ENCODE measurements at places on chromosomes 13 and 19.

DNA sequence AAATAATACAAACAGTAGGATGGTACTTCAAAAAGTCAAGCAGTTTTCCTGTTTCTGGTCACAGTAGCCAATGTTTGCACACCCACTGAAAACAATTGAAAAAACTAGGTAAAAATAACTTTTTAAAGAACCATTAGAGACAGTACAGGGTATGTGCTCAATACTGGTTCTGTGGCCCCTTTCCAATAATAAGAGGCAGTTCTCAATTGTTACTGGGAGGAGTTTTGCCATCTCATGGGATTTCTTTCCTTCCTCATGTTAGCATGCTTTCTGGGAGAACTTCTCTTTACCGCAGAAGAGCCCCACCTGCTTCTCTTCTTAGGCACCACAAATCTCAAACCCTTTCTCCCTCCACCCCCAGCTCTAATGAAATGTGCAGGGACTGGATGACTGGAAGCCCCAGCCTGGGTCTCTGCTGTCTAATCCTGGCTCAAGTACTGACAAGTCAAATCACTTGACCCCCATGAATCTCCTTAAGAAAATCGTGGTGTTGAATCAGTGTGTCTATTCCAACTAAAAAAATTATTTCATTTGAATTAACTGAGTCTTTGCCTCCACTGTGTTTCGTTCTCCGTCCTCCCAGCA, 14.6 kb downstream of the METTL21C start:
- DNase-seq, result no peak

GRCh38 chr13:60152904-60153303, 10.8 kb downstream of the DIAPH3 start:
- no peak for DNase-seq

- no peak for DNase-seq
These were observed 134.1 kb upstream of the RNF113B start for GRCh38 chr13:98311200-98311548.

GRCh38 chr13:44868397-44868796, 120.9 kb downstream of the NUFIP1 start:
- DNase-seq, result no peak

DNA sequence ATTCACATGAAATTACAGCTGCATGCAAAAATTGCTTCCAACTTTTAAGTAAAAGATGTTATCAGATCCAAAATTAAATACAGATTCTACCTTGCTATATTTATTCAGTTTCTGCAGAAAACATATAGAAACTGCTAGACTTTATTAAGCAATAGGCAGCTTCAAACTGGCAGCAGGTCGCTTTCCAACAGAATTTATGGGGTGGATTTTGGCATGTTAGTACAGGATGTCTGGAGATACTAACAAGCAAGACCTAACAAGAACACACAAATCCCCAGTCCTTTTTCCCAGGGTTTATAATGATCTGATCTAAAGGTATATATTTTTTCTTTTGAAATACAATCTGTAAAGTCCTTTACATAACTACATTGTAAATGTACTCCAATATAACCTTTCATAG, 27.5 kb downstream of the TBC1D4 start:
- DNase-seq, result no peak

DNA sequence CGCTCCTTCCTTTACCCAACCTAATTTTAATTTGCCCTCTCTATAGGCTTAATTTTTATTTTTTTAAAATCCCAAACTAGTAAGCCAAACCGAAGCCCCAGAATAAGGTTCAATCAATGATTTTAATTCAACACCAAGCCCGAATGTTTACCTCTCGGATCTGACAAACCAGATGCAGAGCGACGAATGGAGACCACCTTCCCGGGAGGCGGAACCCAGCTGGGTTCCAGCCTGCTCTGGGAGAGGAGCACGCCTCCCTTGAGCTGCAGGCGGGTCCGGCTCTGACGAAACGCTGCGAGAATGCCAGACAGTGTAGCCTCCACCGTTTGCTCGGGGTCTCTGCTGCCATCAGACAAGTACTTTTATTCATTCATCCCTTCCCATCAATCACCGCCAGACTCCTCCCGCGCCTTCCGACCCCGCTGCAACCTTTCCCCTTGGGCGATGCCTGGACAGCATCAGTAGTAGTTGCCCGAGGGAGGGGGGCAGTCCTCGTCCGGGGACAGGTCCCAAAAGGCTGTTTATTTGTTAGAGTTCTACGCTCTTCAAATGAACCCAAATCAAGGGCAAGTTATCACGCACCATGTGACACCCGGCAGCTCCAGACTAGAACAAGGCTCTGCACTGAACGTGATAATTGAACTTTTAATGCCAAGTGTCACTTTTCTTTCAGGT, 752 bp upstream of the EDNRB start:
- DNase-seq, result no peak

DNA sequence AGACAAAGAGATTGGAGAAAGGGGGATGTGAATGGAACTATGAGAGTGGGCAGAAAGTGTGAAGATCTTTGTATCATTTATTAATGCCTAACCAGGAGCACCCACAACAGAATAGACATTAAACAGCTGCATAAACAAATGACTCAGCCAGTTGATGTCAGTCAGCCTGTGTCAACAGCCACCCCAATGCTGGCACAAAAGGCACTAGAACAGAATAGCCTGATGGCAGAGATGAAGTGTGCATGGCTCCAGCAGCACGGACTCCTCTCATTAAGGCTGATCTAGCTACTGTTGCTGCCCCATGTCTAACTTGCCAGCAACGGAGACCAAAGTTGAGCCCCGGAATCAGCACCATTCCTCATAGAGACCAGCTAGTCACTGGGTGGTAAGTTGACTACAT, 7.8 kb downstream of the CPB2 start:
- no peak for DNase-seq

- DNase-seq, result peak; percentile 23
These were observed at the start of gene ZNF112 for GRCh38 chr19:44356383-44357111. Gene ZNF112, minus strand, starts transcription at chr19:44356680. Its CDS starts 16,141 bp downstream, at chr19:44340539.

DNA sequence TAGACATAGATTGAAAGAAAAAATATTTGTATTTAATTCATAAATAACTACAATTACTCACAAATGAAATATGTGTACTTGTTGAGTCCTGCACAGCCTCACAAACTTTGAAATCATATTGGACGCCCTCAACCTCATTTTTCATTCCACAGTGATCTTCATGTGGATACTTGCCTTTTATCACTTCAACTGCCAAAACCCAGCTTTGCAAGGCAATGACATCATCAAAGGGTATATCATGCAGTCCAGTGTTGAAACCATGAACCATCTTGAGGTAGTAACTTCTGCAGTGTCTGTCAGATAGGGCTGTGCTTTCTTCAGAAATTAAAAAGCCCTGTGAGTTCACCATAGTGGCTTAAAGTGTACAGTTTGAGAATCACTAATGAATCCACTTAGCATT, 82.2 kb downstream of the HS6ST3 start:
- DNase-seq, result no peak

DNA sequence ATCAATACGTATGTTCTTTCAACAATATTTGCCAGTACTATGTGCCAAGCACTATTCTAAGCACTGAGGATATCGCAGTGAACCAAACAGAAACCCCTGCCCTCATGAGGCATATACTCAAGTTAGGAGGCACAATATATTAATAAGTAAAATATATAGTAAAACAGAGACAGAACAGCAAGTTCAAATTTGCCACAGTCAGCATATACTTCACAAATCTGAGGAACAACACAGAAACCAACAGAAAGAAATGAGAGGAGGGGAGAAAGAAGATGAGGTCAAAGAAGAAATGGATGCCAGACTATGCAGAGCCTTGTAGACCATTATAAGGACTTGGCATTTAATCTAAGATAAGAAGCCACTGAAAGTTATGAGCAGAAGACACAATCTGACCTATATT, 59.9 kb downstream of the KATNAL1 start:
- DNase-seq, result no peak

DNA sequence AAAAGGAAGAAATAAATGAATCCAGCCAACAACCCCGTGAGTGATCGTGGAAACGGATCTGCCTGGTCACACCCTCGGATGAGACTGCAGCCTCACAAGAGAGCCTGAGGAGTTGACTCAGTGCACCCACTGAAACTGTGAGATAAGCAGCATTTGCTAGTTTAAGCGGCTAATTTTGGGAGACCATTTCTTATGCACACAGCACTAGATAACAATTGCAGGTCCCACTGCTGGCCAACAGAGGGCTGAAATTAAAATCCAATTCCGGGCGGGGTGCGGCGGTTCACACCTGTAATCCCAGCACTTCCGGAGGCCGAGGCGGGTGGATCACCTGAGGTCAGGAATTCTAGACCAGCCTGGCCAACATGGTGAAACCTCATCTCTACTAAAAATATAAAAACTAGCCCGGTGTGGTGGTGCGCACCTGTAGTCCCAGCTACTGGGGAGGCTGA, 3.6 kb downstream of the UQCR11 start:
- DNase-seq, result no peak

GRCh38 chr19:2665103-2665502, 37.4 kb downstream of the GNG7 start:
- no peak for DNase-seq

Data from stimulated activated CD8-positive, alpha-beta memory T cell treated with anti-CD3 and anti-CD28 coated beads, Interleukin-4, amount 100 ng/mL, for 48 hours (primary cell).